ENCODE measurements at places on chromosomes 12 and 14.

GRCh38 chr12:30795410-30796312, 40.9 kb upstream of the CAPRIN2 start:
- DNase-seq: peak; percentile 42

DNA sequence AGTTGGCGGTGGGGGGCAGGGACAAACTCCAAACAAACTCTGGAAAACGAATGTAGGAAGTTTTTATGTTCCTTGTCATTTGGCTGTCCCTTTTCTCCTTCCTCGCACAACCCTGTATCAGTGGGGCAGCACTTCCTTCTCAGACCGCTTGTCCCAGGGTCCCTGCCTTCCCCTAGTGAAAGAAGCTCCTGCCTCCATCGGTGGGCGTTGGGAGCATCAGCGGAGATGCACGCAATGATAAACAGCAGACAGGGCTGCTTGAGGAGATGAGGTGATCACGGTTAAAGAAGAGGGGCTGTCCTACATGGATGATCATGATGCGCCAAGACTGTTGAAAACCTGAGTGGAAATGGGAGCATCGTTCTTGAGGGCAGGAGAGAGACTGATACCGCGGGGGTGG, 620 bp downstream of the C1S start:
- no peak for DNase-seq

GRCh38 chr12:79514730-79515529, 175.8 kb downstream of the PAWR start:
- no peak for DNase-seq

GRCh38 chr12:123948796-123949769, 23.5 kb downstream of the CCDC92 start:
- no peak for DNase-seq

- DNase-seq: no peak
Observed at GRCh38 chr12:97288531-97288930, 174.1 kb upstream of the RMST start.

- DNase-seq: no peak
Observed at GRCh38 chr12:67698672-67699581, 50.4 kb downstream of the DYRK2 start.

DNA sequence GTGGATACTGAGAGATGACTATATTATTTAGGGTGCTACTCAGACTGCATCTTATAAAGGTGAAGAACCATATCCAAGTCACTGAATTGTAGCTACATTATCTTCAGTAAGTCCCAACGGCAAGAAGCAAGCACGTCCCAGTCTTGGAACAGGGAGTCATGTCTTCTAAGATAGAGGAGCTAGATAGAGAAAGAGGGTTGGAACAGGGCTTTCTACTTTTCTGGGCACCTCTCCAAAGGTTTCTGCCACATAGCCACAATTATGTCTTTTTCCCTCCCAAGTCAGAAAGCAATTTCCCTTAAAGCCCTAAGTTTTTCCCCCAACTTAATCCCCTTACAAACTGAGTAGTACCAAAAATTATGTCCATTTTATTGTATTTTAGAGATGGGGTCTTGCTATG, 22.4 kb downstream of the MAPK1IP1L start:
- no peak for DNase-seq

- no peak for DNase-seq
Observed at GRCh38 chr12:118813778-118814357, 167.5 kb upstream of the SRRM4 start.

Measured in D341Med (cell line).